Stimulated activated CD8-positive, alpha-beta memory T cell treated with anti-CD3 and anti-CD28 coated beads, Interleukin-7, amount 100 ng/mL, for 4 hours (primary cell): ENCODE measurements at places on chromosomes 2 and 18.

GRCh38 chr18:55236150-55236931 lies 277.1 kb upstream of the CCDC68 start:
- DNase-seq = no peak

- no peak for DNase-seq
Measured at GRCh38 chr2:241130316-241130715, 19.0 kb downstream of the PASK start.

GRCh38 chr18:995629-996028 lies 91.0 kb downstream of the ADCYAP1 start:
- DNase-seq = no peak

DNA sequence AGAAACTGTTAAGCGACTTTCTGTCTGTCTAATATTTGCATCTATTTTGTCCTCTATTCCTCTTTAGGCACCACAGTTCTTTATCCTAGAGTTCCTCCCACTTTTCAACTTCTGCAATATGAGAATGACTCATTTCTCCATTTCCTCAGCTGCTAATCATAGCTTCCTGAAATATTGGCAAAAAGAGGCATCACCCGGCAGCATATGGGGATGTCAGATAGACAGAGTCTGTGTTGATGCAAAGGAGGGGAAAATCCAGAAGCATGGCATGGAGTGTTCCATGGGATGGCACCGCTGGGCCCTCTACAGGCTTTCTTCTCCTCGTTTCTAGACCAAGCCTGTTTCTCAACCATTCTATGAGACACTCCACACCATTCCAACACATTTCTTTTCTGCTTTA lies 93.4 kb downstream of the DOCK10 start:
- no peak for DNase-seq

GRCh38 chr2:191064590-191064989 lies 50.6 kb upstream of the STAT1 start:
- peak; percentile 10 for DNase-seq

GRCh38 chr2:181828122-181828705 lies 63.3 kb upstream of the ITPRID2 start:
- DNase-seq = no peak

GRCh38 chr18:2571200-2572170 lies at the start of the genes METTL4 and NDC80:
Gene METTL4, minus strand, starts transcription at chr18:2571505. Its CDS starts 4,289 bp downstream, at chr18:2567216.
Gene NDC80, plus strand, starts transcription at chr18:2571557. Its CDS starts 1,429 bp downstream, at chr18:2572986.
- peak; percentile 79 for DNase-seq

DNA sequence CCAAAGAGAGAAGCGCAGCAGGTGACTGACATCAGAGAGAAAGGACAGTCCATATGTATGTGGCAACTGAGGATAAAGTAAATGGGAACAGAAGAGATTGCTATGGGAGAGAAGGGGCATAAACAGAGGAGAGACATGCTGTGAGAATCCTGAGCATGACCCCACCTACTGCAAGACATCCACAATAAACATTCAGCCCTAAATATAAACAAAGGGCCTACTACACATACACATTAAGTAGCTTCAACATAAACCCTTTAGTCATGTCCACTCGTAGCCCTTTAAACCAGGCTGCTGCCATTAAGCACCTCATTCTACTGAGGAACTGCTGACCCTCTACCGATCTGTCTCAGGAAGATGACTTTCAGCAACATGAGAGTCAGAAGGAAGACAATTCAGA lies 32.9 kb downstream of the CCBE1 start:
- DNase-seq = no peak

GRCh38 chr2:206619011-206619410 lies 23.3 kb upstream of the FAM237A start:
- DNase-seq = no peak

GRCh38 chr18:2932247-2933181 lies 80.4 kb downstream of the LPIN2 start:
- peak; percentile 17 for DNase-seq

- no peak for DNase-seq
Measured at GRCh38 chr2:150339951-150340350, 147.5 kb downstream of the RND3 start.

- DNase-seq = no peak
Measured at GRCh38 chr2:171864357-171864985, 29.6 kb downstream of the SLC25A12 start.

DNA sequence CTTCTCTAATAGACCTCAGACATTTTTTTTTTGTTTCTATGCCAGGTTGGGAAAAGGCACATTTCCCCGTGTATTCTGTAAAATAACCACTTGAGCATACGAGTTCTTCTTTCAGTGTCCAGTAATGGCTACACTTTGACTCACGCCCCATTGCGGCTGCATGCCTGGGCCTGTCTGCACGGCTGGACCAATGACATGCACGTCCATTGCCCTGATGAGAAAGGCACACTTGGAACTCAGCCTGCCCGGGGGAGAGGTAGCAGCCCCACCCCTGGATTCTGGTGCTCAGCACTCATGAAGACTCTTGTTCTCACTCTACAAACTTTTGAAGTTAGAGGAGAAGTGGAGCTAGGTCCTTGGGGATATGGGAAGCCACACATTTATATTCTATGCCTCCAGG lies 5.8 kb downstream of the PCARE start:
- no peak for DNase-seq
